Stimulated activated CD8-positive, alpha-beta memory T cell treated with anti-CD3 and anti-CD28 coated beads, Interleukin-15, amount 100 ng/mL, for 48 hours (primary cell): ENCODE measurements at places on chromosomes 4 and X.

- DNase-seq, result no peak
Measured at GRCh38 chr4:52780206-52780605, 29.0 kb upstream of the ERVMER34-1 start.

DNA sequence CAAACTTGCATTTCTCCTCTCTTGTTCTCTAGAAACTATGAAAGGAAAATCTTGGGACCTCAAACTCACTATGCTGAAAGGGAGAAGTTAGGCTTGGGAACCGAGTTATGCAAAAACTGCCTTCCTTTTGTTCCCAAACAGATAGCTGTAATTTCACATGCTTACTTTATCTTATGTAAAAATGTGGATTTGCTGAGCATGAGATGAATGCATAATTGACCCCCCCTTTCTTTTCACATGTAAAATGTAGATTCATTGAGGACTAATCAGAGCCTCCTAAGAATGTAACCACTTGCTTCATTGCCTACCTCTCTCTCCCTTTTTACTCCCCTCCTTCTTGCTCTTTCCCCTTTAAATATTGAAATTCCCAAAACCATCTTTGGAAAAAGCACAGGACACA lies 18.0 kb downstream of the TBC1D9 start:
- no peak for DNase-seq

DNA sequence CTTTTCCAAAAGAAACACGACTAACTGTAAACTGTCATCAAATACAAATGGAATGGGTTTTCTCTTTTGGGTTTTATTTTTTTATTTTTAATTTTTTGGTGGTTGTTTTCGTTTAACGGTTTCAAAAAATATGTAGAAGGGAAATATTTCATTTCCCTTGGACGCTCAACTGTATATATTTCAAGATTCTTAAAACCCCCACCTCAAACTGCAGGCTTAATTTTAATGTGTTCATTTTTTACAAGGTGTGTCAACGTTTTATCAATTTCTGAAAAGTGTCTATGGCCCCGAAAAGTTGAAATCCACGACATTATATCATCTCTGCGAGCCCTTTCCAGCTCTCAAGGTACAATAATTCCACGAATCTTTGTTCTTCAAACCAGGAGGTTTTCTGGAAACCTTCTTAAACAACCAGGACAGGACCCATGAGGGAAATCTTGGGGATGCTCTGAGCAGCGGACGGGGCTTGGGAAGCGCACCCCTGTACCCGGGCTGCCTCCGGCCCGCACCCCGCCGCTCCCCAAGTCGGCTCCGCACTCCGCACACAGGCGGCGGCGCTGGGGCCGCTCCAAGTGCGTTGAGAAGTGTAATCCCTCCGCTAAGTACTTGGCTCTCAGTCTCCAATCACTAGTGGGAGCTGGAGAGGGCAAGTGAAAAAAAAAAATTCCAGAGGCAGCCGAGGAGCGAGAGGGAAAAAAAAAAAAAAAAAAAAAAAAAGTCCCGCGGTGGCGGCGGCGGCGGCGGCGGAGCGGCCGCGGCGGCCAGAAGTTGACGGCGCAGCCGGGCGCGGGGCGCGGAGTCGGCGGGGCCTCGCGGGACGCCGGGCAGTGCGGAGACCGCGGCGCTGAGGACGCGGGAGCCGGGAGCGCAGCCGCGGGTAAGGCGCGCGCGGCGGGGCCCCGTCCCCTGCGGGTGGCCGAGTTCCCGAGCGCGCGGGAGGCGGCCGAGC lies at the start of gene BMPR1B:
TSS of gene BMPR1B (plus strand) at position 764 of the 949 bp plus-strand sequence. CDS start 346,470 bp downstream, outside the sequence.
- no peak for DNase-seq

- DNase-seq, result no peak
Measured at GRCh38 chr4:149825336-149825735, 9.7 kb upstream of the IQCM start.

- no peak for DNase-seq
Measured at GRCh38 chr4:185457136-185457535, 14.4 kb downstream of the CCDC110 start.

GRCh38 chr4:4670869-4671268 lies 129.0 kb upstream of the STX18 start:
- DNase-seq, result no peak

- DNase-seq, result no peak
Measured at GRCh38 chrX:122625821-122626220, 558.3 kb upstream of the GRIA3 start.

- DNase-seq, result peak; percentile 62
Measured at GRCh38 chrX:72100824-72101351, 30.8 kb downstream of the RTL5 start.

GRCh38 chr4:42515156-42515884 lies 118.0 kb downstream of the SHISA3 start:
- DNase-seq, result no peak

DNA sequence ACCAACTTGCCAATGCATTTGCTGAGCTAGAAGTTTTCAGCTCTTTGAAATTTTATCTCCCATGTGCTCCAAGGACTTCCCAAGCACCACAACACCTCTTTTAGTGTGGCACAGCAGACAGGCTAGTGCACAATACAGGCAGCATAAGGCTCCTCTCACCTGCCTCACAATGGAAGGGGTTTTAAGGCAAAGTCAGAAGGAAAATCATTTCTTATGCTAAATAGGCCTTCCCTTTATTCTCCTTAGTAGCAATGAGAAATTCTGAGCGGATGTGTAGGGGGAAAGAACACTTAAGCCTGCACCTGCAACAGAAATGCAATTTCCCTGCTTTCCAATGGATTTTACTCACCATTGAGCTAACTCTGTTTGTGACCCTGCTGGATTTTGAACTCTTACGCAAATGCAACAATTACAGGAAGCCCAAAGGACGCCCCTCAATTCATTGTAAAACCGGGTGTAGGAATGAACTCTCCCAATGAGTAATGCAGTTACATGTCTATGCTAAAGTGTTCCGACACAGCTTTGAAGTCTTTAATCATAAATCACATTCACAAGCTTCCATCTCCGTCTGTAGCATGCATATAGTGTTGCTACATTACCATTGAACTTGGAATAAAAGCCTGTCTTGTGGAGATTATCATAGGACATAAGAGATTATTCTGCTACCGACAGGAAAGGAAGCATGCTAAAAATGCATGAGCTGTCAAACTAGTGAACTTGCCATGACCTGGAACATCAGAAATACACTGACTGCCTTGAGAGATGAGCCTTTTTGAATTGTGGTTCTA lies 1084.9 kb downstream of the RPA4 start:
- DNase-seq, result no peak

DNA sequence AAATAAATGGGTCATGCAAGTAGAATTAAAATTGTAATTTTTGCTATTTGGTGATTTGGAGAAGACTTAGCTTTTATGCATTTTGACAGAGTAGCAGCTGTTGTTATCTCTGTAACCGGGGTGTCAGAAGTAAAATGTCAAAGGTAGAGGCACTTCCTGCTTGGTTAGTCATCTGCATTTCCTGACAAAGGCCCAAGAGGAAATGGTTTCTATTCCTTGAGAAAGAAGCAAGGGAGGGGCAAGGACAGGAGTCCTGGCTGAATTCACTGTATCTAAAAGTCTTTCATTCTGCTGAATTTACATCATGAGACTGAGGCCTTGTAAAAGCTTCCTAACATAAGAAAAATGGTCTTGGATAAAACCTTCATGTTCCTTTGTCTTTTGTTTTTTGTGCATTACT lies 550.9 kb upstream of the BOD1L1 start:
- DNase-seq, result no peak

- no peak for DNase-seq
Measured at GRCh38 chrX:3476973-3477372, 130.5 kb upstream of the MXRA5 start.

GRCh38 chr4:104451573-104451972 lies 43.1 kb downstream of the CXXC4 start:
- no peak for DNase-seq

GRCh38 chrX:149511081-149511480 lies 6.0 kb upstream of the IDS start:
- DNase-seq, result no peak

DNA sequence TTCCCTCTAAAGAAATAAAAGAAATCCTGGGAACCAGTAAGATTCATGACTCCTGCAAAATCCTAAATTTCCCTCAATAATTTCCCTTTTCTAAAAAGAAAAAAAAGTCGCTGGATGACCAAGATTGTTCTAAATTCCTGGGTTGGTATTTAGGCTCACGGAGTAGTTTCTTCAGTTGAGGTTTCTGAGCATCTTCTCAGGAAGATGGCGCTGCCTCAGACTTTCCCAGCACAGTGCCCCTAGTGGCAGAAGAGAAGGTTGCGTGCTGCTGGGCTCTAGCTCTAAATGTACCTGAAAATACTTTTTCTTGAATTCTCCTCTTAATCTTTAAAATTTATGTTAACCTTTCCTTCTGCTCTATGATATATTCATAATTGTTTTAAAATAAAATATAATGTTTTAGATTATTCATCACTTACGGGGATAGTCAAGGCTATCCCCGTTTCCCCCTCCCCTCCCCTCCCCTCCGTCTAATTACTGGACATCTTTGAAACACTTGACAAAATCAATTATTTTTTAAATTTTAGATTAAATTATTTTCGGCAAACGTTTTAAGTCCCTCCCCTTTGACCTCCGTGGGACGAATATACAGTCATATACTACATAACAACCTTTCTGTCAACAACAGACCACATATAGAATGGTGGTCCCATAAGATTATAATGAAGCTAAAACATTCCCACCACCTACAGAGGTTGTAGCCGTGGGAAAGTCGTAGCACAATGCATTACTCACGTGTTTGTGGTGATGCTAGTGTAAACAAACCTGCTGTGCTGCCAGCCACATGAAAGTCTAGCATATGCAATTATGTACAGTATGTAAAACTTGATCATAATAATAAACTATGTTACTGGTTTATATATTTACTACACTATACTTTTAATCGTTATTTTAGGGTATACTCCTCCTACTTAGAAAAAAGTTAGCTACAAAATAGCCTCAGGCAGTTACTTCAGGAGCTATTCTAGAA lies 41.0 kb upstream of the GATB start:
- peak; percentile 34 for DNase-seq

DNA sequence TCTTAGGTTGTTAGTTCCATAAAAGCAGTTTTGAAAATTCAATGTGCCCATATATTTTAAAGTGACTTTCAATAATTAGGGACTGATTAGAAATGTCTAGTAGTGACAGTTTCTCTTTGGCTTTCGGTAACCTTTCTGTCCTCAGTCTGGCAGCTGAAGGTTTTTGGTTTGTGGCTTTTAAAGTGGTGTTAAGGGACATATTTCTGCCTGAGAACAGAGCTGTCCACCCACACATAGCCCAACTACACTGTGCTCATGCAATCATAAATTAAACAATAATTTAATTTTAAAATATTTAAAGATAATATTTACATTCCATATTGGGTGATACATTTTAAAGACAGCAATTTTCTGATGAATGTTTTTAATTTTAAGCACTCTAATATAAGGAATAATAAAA lies 335.0 kb upstream of the TENM3 start:
- DNase-seq, result no peak

DNA sequence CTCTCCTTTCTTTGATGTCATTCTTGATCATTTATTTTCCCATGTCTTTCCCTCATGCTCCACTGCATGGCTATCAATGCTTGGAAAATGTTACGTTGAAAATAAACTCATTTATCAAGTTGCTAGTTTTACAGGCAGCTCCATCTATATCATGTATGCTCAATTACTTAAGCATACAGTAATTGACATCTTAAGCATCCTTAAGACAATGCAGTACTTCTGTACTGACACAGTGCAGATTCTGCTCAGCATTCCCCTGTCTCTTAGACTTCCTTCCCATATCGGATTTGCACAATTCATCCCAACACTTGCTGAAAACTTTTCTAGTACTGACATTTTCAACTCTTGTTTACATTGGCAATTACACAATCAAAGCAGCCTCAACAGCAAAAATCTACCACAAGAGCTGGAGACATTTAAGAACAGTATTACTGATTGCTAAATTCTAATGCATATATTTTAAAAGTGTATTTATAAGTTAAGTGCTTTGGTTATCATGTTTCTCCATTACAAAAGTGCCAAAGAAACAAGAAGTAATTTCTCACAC lies 165.6 kb downstream of the ATP10D start:
- no peak for DNase-seq

DNA sequence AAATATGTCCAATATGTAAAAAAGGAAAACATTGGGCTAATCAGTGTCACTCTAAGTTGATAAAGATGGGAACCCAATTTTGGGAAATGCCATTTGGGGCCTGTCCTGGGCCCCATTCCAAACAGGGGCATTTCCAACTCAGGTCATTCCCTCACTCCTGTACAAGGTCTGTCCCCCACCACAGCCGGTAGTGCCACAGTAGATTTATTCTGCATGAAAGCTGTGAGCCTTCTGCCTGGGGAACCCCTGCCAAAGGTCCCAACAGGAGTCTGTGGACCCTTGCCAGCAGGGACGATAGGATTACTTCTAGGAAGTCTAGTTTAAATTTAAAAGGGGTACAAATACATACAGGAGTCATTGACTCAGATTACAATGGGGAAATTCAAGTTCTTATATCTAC lies 317.6 kb upstream of the GNPDA2 start:
- DNase-seq, result no peak

- no peak for DNase-seq
Measured at GRCh38 chr4:157838366-157838765, 334.5 kb downstream of the GASK1B start.

- no peak for DNase-seq
Measured at GRCh38 chrX:12174358-12174757, 36.1 kb downstream of the FRMPD4 start.

- no peak for DNase-seq
Measured at GRCh38 chr4:138178566-138178965, 63.6 kb downstream of the SLC7A11 start.

- no peak for DNase-seq
Measured at GRCh38 chr4:118846979-118847378, 11.1 kb upstream of the SEC24D start.

DNA sequence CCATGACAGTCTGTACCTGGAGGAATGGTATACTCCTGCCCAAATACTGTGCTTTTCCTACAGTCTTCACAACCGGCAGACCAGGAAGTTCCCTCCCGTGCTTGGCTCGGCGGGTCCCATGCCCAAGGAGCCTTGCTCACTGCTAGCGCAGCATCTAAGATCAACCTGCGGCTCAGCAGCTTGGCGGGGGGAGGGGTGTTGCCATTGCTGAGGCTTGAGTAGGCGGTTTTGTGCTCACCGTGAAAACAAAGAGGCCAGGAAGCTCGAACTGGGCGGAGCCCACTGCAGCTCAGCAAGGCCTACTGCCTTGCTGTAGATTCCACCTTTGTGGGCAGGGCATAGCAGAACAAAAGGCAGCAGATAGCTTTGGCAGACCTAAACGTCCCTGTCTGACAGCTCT lies 152.7 kb downstream of the TEX11 start:
- peak; percentile 28 for DNase-seq

DNA sequence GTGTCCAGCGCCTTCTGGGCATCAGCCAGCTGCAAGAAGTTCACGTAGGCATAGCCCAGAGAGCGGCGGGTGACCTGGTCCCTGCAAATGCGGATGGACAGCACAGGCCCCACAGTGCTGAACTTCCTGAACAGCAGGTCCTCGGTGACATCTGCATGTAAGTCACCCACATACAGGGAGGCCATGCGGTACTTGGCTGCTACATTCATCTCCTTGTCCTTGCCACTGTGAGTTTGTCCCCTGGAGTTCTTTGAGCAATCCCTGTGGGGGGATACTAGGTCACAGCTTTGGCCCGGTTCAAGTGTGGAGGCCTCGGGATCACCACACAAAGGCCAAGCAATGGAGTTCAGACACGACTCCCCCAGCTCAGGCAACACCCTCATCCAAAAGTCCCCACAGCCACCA lies 776 bp downstream of the PABPC4L start:
- no peak for DNase-seq
